GM23248 (cell line): ENCODE measurements at places on chromosomes 4 and X. TPM values are rescaled to one million over a fixed set of nuclear protein-coding genes. Genes with fewer than 3 reads are reported as not detected.

Gene ADH1A
- not detected in 2 replicates for total RNA-seq

Gene TMPRSS11F
- total RNA-seq, result not detected in 2 replicates

Gene SLC25A31
- not detected in 2 replicates for total RNA-seq

Gene KIAA1210
- not detected in 2 replicates for total RNA-seq

Gene USP17L30
- total RNA-seq, result not detected in 2 replicates

Gene GAGE12J
- not detected in 2 replicates for total RNA-seq

Gene REELD1
- not detected in 2 replicates for total RNA-seq

Gene SMIM10
- 2.9 and 3.8 TPM in 2 replicates for total RNA-seq
